ENCODE measurements at places on chromosomes 4 and X.

DNA sequence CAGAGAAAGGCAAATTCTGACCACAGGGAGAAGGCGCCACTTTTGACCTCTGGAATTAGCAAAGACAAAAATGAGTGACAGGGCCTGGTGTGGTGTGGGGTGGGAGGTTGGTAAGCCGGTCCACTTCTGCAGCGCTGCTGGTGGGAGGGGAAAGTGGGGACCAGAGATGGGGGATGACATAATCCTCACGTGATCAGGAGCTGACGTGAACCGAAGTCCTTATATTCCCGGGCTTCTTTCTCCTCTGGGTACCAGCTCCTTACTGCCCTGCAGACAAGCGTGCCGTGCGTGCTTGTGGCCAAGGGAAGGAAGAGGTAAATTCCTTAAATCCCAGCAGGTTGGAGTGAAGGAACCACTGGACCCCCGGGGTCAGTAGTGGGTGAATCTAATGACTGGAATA is at the start of gene TCEAL7:
Gene TCEAL7, plus strand, starts transcription at position 249 of the 400 bp plus-strand sequence. CDS start 1,165 bp downstream, outside the sequence.
- DNase-seq: no peak

DNA sequence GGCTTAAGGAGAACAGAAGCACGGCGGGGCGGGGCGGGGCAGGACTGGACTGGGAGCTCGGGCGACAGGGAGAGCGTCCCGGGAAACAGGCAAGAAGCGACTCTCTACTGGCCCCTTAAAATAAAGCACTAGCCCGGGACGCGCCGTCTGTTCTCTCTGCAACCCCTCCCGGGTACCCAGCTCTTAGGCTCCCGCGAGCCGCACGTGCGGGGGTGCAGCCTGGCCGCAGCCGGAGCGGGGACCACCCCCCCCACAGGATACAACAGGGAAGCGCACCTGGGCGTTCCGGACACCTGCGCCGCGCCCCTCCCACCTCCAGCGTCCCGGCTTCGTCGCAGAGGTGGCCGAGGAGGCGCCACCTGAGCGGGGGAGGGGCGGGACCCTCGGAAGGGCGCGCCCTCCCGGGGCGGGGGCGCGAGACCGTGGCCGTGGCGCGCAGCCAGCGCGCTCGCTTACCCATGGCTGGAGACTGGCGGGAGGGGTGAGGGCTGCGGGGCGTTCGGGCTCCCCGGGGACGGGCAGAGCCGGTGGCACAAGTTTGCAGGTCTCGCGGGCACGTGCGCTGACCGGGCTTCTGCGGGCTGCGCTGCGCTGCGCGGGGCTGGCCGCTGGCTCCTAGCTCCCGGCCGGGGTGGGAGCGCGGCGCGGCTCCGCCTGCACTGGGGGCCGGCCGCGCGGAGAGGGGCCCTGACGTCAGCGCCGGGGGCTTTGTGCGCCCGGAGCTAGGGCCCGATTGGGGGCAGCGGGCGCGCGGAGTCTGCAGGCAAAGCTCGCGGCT is 91.5 kb downstream of the GEMIN8 start:
- DNase-seq: peak; percentile 21

DNA sequence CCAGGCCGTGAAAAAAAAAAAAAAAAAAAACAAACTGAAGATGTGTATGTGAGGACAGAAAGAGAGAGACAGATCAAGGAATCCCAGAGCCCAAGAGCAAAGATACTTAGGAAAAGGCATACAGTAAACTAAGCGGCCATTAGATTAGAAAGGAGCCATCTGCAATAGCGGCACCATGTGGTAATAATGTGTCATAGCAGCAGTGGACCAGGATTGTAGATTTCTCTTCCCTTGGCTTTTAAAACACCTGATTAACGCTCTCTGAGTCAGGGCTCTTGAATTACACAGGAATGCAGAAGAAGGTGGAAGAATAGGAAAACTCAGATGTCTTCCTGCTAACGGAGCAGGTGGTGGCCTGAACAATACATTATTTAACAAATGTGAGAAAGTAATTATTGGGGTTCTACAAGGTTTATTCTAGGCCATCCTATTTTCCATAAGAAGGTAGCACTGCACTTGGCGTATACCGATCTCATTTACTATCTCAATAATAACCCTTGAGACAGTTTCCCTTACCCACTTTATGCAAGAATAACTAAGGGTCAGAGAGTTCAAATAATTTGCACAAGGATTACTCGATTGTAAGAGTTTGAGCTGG is 182.7 kb downstream of the KCNIP4 start:
- DNase-seq: peak; percentile 62

GRCh38 chr4:124491361-124492145 is 221.0 kb downstream of the ANKRD50 start:
- DNase-seq: no peak

- no peak for DNase-seq
Observed at GRCh38 chrX:123818243-123818642, 41.6 kb upstream of the XIAP start.

All from NCI-H2081 (cell line).